ENCODE measurements at places on chromosomes 2 and 18. TPM values are rescaled to one million over a fixed set of nuclear protein-coding genes. Genes with fewer than 3 reads are reported as not detected.

Gene KCNG2
- total RNA-seq, result not detected

Gene PLEK
- total RNA-seq, result 4.7 TPM

Gene POTEE
- total RNA-seq, result not detected

Gene DNAH6
- total RNA-seq, result 0.08 TPM

Gene CTAGE1
- not detected for total RNA-seq

DNA sequence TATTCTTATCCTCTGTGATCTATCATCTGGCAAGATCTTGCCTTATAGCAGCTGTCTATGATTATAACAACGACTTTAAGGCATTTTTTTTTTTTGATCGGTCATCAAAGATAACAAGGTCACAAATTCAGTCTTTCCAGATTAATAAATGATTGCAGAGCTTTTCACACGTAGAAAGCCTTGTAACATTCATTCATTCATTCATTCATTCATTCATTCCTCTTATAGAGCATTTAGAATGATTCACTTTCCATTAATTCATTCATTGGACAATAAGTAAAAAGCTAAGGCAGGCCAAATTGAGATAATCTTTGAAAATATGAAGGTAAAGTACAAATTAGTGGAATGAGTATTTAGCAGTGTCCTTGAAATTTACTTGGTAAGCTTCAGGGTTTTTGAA lies 223.7 kb downstream of the NUP35 start:
- DNase-seq, result no peak

DNA sequence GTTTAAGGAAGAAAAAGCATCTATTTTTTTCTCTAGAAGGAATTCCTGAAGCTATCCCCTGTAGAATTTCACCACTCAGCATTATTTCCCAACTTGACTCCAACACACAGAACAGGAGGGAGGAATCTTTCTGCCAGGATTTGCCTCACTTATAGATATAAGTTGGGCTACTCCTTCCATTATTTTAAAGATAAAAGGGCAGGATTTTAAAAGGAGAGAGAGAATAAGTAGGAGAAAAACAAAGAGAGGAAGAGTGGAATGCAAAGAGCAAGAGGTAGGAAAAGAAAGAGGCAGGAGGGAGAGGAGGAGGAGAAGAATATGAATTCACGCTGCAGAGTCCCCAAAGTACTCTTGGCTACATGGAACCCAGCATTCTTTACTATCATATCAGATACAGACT lies 182.5 kb downstream of the TCF4 start:
- DNase-seq, result no peak

GRCh38 chr18:25678221-25678620 lies 326.3 kb upstream of the ZNF521 start:
- no peak for DNase-seq

DNA sequence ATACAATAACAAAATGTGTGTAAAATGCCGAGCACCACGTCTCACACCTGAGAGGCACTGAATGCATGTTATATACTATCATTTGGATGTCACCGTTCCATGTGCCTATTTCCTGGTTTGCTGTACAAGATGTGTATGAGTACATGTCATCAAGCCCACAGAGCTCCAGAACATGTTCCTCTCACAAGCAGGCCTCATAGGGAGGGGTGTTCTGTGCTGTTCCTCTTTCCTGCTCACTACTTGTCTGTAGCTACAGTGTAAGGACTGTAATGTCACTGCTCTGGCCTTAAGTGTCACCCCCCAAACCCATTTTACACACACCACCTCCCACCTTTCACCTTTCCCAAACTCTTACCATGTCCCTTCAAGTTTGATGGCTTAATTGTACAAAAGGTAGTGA lies 1.8 kb downstream of the AFF3 start:
- DNase-seq, result no peak

DNA sequence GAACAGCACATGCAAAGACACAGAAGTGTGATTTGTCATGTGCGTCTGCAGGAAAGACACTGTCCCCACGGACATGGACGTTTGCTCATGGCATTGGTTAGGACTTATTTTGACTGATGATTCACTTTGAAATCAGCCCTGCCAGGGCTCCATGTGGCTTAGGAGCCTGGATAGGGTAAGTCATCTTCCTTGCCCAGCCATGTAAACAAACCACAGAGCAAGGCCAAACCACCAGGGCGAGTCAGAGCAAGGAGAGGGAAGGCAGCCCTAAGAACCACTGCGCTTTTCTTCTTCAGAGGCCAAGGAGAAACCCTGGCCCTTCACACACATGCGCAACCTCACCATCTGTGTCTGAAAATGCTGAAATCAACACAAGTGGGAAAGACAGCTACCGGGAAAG lies 88.8 kb downstream of the GFPT1 start:
- no peak for DNase-seq

Data from Right ventricle myocardium superior (tissue), 1 donor.